ENCODE measurements at places on chromosomes 1 and 21.

GRCh38 chr1:31723828-31724359 is 20.1 kb upstream of the COL16A1 start:
- DNase-seq: no peak

DNA sequence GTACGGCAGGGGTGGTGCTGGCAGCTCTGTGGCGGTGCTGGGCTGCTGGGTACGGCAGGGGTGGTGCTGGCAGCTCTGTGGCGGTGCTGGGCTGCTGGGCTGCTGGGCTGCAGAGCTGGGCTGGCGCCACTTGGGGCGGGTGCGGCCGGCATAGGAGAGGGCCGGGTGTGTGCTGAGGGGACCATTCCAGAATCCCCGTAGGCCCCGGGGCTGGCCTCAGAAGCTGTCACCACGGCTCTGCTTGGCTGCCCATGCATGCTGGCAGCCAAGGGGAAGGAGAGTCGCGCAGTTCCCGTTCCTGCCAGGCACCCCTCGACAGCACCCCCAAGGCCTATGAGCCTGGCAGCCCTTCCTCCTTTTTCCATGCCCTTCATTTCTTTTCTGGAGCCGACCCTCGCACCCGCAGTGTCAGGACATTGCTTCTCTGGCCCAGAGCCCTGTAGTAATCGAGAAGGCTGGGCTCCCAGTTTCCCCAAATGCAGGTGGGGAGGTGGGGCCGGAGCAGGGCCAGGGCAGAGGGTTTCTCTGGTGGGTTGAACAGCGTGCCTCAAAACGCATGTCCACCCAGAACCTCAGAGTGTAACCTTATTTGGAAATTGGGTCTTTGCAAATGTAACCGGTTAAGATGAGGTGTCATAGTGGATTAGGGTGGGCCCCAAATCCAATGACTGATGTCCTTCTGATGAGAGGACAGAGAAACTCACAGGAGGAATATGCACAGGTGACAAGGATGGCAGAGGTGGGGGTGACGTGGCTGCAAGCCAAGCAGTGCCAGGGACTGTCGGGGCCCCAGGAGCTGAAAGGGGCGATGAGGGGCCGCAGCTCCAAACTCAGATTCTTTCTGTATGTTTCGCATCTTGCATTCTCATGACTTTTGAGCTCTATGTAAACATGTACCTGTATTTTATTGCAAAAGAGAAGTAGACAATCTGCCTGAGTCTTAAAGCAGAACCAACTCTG is 71.0 kb upstream of the ACTRT2 start:
- no peak for DNase-seq

GRCh38 chr21:41953831-41954653 is at the start of gene C2CD2:
TSS of gene C2CD2 (minus strand) at chr21:41954018. CDS start at chr21:41953648, 370 bp downstream.
- DNase-seq: no peak

GRCh38 chr1:63199706-63200335 is 122.5 kb upstream of the FOXD3 start:
- no peak for DNase-seq

DNA sequence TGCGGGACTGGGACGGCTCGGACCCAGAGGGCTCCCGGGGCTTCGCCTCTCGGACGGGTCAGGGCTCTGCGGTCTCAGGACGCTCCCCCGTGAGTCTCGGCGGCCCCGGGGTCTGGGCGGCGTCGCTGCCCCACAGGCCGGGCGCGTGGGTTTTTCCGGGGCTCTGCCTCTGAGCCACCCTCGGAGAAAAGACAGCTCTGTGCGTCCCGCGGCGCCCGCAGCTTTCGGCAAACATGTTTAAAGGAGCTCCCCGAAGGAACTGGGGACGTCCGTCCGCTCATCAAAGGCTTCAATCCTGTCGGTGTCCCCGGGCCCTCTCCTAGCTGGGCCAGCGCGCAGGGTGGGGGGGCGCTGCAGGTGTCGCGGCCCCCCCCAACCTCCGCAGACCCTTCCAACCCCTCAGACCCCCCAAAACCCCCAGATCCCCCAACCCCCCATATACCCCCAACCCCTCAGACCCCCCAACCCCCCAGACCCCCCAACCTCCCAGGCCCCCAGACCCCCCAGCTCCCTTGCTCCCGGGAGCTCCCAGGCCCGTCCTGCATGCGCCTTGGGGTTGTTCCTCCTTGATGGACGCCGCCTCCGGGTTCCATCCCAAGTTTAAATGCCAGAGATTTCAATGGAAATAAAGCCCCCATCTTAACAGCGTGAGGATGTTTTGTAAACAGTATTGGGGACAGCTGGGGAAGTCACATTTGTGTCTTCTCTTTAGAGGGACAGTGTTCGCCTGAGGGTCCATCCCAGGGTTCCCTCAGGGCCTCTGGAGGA is 996 bp upstream of the C1orf159 start:
- DNase-seq: peak; percentile 20

DNA sequence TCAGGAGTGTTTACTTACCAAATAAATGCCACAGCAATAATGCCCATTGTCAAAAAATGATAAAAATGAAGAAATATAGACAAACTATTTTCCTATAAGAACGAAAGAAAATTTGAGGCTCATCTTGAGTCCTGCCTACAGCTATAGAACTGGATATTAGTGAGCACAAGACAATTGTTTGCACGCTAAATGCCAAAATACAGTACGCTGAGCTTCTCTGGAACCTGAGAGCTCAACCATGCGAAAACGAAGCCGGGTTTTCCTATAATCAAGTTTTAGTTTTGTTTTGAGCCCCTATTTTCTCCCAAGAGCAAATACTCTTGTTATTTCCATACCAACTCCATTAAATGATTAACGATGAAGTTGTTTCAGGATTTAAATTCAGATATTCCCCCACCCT is 42.0 kb upstream of the CCSAP start:
- DNase-seq: no peak

DNA sequence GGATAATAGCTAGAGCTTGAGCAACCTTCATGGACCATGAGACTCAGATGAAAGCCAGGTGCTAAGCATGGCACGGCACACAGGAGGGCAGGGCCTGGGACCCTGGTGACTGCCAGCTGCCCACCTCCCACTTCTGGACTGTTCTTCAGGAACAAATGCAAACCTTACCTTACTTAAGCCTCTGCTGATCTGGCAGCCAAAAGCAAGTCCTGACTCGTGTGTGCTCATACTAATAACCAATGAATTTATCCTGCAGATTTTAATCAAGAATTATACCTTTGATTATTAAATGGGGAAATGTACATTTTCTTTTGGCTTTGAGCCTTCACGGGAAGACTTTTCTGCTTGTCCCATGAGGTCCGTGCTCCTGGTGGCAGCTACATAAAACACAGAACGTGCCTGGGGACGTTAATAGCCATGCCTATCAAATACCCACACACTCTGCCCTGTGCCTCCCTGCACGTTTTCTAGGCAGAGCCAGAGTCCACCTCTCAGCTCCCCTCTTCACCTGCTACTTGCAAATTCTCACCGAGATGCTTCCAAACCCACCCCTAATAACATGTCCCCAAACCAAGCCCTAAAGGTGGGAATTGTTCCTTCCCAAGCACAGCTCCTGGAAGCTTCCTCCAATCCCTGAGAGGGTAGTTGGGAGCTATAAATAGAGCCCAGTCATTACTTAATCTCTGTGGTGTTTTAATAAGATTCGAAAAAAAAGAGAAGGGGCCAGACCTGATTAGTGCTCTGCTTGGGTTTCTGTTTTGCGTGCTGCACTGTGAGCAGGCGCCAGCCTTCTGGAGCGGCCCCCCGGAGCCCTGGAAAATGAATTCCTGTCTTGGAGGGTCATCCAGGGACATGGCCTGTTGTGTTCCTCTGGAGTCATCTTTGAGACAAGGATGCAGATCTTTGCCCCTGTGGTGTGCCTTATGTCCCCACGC is 33.5 kb downstream of the SLC1A7 start:
- no peak for DNase-seq

DNA sequence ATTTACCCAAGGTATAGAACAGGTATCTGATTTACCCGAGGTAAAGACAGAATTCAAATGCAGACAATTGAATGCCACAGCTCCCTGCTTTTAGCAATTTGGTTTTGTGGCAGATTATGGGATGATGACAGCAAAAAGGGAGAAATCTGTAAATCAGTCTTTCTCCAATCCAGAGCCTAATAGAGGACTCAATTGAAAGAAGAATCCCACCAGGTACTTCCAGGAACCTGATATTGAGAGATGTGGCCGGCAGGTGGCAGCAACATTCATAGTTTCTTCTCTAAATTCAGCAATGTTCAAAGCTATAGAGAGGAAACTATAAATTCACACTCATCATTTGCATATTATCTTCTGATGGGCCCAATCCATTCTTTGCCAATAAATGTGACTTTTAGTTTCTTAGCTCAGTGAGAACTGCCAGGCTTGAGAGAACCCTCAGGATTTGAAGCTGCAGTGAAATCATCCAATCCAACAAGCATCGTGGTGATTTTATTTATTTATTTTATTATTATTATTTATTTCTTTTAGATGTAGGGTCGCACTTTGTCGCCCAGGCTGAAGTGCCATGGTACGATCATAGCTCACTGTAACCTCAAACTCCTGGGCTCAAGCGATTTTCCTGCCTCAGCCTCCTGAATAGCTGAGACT is 9.8 kb upstream of the PHACTR4 start:
- DNase-seq: peak; percentile 41

GRCh38 chr1:86522240-86522639 is 24.6 kb upstream of the CLCA4 start:
- DNase-seq: no peak

DNA sequence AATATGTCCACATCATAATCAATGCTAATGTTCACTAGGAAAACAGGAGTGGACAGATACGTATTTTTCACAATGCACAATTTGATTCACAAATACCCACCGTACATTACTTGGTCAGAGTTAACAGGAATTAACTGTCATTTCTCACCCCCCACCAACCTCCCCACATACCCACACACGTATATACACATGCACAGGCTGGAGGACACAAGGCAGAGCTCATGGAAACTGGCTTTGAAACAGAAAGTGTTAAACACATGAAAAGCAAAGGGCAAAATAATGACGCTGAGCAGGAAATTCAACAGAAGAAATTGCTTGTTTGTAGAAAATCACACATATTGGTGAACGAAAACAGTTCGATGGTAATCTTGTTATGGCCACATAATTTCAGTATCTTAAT is 188.4 kb upstream of the DMRTA2 start:
- no peak for DNase-seq

GRCh38 chr1:192609110-192610079 is 26.6 kb upstream of the RGS13 start:
- DNase-seq: peak; percentile 40

DNA sequence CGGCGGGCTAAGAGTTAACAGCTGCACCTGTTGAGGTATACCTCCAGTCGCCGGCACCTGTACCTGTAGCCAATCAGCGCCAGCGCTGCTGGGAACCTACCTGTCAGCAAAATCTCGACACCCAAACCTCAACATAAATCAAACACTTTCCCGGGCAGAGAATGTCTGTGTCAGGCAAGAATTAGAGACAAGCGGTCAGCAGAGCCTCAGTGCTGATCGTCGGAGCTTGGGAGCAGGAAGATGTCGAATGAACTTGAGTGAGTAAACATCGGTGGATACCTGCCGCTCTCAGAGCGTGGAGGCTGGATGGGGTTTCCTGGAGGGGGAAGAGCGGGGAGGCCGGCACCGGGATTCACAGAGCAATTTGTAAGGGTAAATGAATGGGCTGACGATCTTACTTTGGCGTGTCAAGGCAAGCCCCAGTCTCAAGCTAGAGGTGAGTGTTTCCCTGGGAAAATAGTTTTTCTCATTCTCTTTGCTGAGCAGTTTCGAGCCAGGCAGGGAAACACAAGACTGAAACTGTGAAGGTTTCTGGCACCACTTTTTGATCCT is at the start of gene GRHL3:
Gene GRHL3, plus strand, starts transcription at position 46 of the 552 bp plus-strand sequence. Its CDS starts 195 bp downstream, at position 241.
- no peak for DNase-seq

- no peak for DNase-seq
Measured at GRCh38 chr21:32427958-32428623, 15.6 kb downstream of the EVA1C start.

- DNase-seq: no peak
Measured at GRCh38 chr1:111937147-111937725, 52.2 kb downstream of the KCND3 start.

DNA sequence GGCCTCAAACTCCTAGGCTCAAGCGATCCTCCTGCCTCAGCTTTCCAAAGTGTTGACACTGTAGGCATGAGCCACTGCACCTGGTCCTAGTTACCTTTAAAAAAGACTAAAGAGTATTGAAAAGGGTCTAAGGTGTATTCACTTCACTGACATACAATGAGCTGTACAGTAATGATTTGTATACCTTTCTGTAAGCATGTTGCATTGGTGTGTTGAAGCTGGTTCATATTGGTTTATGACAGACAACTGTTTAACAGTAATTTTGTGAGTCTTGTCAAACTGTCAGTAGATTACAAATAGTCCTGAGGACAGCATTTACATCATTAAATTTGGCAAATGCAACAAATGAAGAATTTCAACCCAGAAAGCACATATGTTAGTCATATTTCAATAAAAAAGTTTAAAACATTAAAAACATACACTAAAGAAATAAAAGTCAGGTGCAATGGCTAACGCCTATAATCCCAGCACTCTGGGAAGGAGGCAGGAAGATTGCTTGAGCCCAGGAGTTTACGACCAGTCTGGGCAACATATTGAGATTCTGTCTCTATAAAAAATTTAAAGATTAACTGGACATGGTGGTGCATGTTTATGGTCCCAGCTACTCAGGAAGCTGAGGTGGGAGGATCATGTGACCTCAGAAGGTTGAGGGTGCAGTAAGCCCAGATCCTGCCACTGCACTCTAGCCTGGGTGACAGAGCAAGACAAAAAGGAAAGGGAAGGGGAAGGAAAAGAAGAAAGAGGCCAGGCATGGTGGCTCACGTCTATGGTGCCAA is 88.3 kb upstream of the HP1BP3 start:
- no peak for DNase-seq

- no peak for DNase-seq
Measured at GRCh38 chr21:41953249-41953830, 478 bp downstream of the C2CD2 start.

- no peak for DNase-seq
Measured at GRCh38 chr1:111474106-111474505, 322 bp downstream of the C1orf162 start.

GRCh38 chr1:223755992-223756775 is 43.8 kb downstream of the CAPN2 start:
- no peak for DNase-seq

DNA sequence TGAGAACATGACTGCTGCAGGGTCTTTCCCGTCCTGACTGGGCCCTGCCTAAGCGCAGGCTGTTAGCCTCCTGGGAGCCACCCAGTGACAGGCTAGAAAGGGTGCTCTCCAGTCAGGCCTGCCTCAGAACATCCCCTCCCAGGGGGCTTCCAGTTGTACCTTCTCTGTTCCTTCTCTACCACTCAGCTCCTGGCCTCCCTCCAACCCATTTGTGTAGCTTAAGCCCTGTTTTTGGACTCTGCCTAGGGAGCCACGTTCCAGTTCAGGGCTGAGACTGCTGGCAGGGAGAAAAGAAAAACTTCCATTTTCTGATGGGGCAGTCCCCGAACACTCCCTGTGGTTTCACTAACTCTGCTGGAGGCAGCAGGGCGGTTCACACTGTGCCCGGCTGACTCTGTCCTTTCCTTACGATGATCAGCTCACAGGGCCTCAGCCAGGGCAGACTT is 15.3 kb upstream of the POU3F1 start:
- no peak for DNase-seq

GRCh38 chr1:81702903-81703302 is 97.8 kb upstream of the ADGRL2 start:
- DNase-seq: no peak

GRCh38 chr1:177088966-177089365 is 75.5 kb downstream of the ASTN1 start:
- DNase-seq: no peak

- no peak for DNase-seq
Measured at GRCh38 chr1:190022709-190023108, 455.0 kb downstream of the BRINP3 start.
